ENCODE measurements at places on chromosomes 1 and 21. TPM values are rescaled to one million over a fixed set of nuclear protein-coding genes. Genes with fewer than 3 reads are reported as not detected.

Gene RLF
- total RNA-seq = 12.7 TPM

DNA sequence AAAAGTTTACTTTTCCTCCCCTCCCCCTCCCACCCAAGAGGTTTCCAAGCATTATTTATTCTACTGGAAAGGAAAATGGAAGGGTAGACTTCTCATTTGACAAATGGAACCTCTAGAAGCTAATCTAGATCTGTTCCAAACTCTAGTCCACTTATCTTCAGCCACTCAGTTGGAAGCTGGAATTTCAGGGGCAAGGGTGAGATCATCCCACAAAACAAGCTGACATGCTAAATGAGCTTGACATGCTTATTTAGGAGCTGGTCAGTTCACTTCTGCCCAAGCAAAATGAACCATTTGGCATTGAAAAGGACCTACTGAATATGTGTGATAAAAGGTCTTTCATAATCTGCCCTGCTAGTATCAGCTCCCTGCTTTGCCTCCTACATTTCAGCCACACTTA lies 5.0 kb downstream of the LRRC41 start:
- no peak for DNase-seq

- no peak for DNase-seq
These were observed 3.7 kb downstream of the MRTO4 start for GRCh38 chr1:19255288-19255687.

DNA sequence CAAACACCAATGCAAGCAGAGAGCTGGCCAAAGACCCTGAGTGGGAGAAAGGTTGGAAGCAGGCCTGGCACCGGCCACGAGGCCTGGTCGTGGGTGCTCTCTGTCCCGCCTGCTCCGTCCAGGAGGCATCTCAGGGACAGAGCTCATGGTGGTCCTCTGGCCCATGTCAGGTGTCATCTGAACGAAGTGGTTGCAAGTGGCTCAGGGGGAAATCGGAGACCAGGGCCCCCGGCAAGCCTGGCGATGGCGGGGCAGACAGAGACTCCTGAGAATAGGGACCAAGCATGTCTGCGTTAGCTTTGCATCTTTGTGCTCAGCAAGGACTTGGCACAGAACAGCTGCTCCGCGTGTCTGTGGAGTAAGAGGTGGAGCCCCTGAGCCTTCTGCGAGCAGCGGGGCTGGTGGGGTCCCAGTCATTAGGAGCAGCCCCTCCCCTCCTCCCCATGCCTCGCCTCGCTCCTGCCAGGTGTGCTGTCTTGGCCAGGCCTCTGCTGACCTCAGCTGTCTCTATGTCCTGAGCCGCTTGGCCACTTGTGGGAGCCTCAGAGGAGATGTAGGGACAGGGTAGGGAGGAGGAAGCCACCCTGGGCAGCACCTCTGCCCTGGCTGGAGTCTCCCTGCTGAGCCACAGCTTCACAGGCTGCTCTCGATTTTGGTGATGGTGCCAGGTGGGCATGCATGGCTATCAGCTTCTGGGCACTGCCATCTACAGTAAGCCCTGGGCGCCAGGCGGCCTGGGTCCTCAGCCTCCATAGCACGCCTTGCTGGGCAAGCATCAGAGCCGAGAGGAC lies 362.9 kb upstream of the VAMP3 start:
- DNase-seq = peak; percentile 57

- DNase-seq = no peak
These were observed 20.8 kb upstream of the LAPTM5 start for GRCh38 chr1:30778154-30778978.

DNA sequence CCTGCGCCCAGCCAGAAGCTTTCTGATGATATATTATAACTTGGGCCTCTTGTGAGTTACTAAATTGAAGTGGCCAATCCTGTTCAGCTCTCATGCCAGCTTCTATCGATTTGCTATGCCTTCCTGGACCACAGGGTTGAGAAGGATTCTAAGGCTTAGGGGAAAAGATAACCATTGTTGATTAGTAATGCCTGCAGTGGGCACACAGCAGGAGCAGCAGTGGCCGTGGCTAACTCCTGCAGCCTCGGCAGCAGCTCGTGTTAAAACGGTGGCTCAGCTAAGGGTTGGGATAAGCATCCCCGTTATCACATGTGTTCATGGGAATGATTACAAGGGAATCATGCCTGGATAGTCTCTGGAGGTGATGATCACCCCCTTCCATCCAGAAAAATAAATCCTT lies 20.5 kb upstream of the KCNE2 start:
- no peak for DNase-seq

DNA sequence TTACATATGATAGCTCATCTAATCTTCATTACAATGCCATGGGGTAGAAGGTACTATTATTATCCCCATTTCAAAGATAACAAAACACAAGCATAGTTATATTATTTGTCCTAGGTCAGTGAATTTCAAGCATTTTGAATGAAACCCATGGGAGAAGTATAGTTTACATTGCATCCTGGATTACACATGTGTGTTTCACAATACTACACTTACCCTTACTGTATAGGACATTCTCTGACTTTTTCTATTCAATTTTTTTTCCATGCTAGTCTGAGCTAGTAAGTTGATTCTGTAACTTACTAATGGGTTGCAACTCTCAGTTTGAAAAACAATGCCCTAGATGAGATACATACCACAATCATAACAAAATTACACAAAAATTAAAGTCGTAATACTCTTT lies 8.7 kb upstream of the GPX7 start:
- no peak for DNase-seq

DNA sequence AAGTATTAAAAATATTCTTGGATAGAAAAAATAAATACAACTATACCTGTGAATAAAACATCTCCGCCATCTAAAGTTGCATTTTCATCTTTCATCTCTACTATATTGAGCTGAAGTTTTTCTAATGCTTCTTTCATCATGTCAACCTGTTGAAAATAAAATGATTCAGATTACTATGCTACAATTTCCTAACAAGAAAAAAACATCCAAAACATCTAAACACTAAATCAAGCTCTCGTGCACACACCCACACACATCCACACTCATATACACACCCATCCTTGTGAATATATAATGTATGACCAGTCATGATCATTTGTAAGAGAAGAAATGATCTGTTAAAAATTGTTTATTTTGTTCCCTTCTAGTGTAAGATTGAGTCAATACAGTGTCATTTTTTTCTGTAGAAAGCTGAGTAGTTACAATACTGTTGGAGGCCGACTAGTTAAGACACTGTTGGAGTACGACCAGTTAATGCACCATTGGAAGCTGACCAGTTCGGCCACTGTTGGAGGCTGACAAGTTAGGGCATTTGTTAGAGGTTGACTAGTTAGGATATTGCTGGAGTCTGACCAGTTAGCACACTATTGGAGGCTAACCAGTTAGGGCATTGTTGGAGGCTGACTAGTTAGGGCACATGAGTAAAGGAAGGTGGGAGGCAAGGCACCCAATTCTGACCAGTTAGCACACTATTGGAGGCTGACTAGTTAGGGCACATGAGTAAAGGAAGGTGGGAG lies 82.4 kb upstream of the BCL10 start:
- no peak for DNase-seq

- DNase-seq = peak; percentile 87
These were observed 62.7 kb downstream of the ADARB1 start for GRCh38 chr21:45136927-45137611.
